ENCODE measurements at places on chromosomes 2 and 18.

GRCh38 chr2:46378616-46379015, 81.4 kb downstream of the EPAS1 start:
- no peak for DNase-seq

GRCh38 chr18:56756966-56757365, 105.8 kb downstream of the WDR7 start:
- no peak for DNase-seq

DNA sequence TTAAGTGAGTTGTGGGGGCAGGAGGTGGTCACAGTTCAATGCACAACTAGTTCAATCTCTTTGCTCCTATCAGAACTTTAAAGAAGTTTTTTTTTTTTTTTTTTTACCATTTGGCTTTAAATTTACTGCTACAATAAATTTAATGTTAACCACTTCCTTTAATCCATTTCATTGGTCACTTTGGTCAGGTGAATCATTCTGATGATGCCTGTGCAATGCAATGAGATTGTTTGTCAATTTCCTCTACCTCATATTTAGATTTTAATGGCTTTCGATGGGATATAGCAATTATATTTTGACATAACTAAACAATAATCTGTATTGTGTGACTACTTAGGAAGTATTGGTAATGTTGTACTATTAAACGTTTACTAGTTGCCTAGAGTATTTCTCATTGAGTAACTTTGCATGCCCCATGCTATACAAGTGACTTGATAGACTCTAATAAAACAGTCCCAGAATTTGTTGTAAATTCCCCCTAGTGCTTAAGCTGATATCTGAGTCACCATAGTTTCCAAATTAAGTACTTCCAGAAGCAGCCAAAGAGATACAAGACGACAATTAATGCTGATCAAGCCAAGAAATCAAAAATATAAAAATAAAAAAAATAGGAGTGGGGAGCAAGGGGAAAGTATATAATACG, 52.9 kb upstream of the SERPINB2 start:
- DNase-seq: no peak

GRCh38 chr18:79624356-79625170, 55.0 kb upstream of the CTDP1 start:
- DNase-seq: no peak

DNA sequence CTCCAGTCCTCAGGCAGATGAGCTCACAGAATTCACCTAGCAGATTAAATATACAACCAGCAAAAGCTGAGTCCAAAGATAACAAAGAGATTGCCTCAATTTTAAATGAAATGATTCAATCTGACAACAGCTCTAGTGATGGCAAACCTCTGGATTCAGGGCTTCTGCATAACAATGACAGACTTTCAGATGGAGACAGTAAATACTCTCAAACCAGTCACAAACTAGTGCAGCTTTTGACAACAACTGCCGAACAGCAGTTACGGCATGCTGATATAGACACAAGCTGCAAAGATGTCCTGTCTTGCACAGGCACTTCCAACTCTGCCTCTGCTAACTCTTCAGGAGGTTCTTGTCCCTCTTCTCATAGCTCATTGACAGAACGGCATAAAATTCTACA, 86.0 kb downstream of the PTRHD1 start:
- DNase-seq: no peak

- DNase-seq: no peak
These were observed 3.6 kb upstream of the SH2D6 start for GRCh38 chr2:85414761-85415553.

Data from RKO (cell line).